ENCODE measurements at places on chromosomes 11 and 22.

DNA sequence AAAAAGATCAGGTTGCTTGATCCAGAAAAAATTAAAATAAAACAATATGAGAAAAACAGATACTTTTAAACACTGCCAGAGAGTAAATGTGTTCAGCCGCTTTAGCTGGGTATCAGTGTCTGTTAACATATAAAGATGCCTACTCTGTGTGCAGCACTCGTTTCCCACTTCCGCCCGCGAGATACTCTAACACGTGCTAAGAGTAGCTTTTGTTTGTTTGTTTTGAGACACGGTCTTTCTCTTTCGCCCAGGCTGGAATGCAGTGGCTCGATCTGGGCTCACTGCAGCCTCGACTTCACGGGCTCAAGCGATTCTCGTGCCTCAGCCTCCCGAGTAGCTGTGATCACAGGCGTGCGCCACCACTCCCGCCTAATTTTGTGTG, 531 bp upstream of the MEN1 start:
- no peak for DNase-seq

GRCh38 chr11:46603704-46604308, 10.0 kb upstream of the AMBRA1 start:
- DNase-seq: no peak

GRCh38 chr11:94171693-94172440, 43.2 kb downstream of the PANX1 start:
- no peak for DNase-seq

DNA sequence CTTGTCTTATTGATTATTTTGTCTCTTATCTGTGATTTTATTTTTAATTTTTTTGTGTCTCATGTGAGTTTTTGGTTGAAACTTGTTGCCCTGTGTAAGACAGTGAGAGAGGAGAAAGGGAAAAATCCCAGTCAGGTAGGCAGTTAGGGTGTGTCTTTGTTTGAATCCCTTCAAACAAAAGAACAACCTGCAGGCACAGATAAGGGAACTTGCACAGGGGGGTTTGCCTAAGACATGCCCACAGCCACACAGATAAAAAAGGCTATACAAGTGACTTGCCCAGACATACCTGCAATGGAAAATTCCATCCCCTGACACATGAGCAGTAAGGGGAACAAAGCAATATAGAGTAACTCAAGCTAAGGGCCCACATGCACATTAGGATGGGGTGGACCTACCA, 127.8 kb upstream of the PLET1 start:
- no peak for DNase-seq

- DNase-seq: no peak
Measured at GRCh38 chr11:117769533-117769932, 27.5 kb downstream of the DSCAML1 start.
